Activated T-helper 1 cell treated with Interleukin-2 at 50 U/mL for 16 hours (primary cell): ENCODE measurements at places on chromosomes 3 and 15.
A peak's percentile ranks its signal among the peaks of the same experiment; 100 is the strongest.

DNA sequence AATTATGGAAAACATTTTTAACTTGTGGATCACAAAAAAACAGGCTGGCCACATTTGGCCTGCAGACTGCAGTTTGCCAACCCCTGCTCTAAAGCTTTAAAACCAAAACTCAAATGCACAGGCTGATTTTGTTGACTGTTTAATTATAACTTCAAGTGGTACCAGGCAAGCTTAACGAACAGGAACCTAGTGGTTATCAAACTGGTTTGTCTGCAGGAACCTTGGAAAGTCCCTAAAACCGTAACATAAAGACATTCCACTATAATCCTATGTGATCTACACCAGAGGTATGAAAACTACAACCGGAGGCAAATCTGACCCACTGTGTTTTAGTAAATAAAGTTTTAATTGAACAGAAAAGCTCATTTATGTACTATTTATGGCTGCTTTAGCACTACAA lies 52.4 kb downstream of the TBL1XR1 start:
- DNase-seq, result no peak

- DNase-seq, result no peak
These were observed 21.2 kb downstream of the ADAMTS7 start for GRCh38 chr15:78790027-78790426.

DNA sequence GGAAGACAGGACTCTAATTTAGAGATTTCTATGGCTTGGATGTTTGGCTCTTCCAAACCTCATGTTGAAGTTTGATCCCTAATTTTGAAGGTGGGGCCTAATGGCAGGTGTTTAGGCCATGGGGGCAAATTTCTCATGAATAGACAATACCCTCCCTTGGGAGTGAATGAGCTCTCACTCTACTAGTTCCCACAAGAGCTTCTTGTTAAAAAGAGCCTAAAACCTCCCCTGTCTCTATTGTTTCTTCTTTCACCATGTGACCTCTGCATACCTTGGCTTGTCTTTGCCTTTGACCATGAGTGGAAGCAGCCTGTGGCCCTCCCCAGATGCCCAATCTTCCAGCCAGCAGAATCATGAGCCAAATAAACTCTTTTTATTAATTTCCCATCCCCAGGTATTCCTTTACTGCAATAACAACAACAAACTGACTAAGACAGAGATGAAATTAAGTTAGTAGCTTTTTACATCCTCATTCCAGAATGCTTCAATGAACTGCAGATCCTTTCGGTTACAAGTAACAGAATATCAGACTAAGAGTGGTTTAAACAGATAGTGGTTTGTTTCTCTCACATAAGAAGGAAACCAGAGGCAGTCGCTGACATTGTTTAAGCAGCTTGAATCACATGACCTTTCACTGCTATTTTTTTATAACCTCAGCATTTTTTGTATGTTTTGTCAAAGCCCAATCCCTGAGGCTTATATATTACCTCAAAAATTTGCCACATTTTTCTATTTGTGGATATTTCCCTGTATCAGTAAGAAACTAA lies 1013.3 kb upstream of the SEMA6D start:
- no peak for DNase-seq

GRCh38 chr3:63814237-63814636 lies 4.9 kb upstream of the C3orf49 start:
- DNase-seq, result no peak

GRCh38 chr3:135159681-135160247 lies 364.7 kb downstream of the EPHB1 start:
- DNase-seq, result no peak

DNA sequence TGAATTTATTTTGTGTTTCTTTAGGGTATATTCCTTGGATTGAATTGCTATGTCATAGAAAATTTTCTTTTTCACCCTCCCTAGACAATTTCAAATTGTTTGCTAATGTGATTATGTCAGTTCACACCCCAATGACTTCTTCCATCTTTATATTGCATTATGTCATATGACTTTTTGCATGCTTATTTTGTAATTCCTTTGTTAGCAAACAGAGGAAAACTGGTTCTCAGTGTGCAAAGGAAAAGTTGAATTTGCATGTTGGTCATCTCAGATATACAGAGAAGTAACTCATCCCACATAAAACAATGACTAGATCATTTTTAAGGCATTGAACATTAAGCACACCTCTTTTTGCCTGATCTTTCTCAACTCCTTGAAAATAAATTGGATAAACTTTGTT lies 3.3 kb upstream of the RNF13 start:
- no peak for DNase-seq

DNA sequence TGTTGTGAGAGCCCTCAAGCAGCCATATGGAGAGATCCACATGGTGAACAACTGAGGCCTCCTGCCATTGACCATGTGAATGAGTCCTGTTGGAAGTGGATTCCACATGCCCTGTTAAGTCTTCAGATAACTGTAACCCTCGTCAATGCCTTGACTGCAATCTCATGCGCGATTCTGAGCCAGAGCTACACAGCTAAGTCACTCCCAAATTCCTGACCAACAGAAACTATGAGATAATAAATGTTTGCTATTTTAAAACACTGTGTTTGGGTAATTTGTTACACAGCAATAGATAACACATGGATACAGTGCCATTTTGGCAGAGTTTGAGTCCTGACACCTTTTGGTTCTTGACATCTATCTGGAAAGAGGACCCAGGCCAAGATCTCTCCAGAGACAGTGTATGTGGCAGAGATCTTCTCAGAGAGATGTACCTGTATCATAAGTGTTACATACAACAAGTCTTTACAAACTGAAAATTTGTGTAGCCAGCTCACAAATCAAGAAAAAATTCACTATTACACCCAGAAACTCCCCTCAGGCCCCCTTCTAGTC lies 34.5 kb upstream of the BNC1 start:
- no peak for DNase-seq

DNA sequence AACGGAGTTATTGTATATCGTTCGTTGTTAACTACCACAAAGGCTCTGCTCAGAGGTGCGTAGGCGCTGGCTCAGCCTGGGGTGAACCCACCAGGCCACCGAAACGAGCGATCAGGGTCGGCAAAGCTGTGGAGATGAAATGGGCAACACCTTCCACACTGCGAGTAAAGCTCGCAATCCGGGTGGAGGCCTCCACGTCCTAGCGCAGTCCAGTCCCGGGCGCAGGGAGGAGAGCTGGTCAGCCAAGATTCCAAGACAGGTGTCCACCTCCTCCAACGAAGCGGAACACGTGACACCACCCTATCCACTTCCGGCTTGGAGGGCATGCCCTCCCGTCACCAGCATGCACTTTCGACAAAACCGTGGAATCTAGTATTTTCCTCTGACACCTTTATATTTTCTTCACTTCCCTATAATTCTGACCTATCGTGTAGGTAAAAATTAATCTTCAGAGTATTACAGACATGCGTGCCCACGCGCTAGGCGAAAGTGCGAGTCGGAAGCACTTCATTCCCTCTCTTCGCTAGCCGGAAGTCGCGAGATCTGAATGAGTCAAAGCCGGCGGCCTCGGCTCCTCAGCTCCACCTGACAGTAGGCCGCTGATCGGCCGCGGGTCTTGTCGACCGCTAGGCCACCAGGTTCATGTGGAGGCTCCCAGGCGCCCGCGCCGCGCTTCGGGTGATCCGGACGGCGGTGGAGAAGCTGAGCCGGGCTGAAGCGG lies at the start of gene PDE12:
Gene PDE12, plus strand, starts transcription at position 537 of the 721 bp plus-strand sequence. Its CDS starts 106 bp downstream, at position 643.
- peak; percentile 63 for DNase-seq

DNA sequence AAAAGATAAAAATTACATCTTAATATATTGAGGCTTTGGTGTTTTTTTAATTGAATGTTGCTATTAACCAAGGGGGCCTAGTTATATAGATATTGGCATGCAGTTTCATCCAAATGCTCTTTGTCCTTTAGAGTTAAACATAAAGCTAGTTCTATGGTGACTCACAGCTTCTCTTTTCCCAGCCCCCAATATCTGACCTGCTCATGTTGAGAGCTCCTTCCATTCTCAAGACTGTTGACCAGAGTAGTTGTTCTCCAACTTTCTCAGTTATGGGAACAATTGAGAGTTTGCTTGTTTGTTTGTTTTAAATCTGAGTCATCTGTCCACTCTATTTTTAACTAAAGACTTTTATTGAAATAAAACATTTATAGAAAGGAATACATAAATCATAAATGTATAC lies 15.8 kb upstream of the RARB start:
- no peak for DNase-seq

DNA sequence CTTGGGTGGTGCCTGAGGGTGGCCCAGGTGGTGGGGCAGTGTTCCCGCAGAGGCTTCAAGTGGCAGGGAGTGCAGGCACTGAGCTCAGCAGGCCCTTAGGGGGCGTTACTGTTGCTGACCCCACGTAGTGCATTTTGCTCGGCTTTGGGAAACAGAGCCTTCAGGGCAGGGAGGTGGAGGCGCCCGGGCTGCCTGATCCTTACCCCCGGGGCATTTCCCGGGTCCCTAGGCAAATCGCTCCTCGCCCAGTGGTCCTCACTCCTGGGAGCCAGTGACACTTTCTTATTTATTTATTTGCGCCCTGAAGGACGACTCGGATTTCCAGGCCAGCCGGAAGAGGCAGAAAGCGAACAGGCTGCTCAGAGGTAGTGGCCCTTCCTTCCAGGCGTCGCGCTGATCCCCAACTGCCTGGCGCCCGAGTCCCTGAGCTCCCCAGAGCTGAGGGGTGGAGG lies 10.1 kb upstream of the FOXB1 start:
- no peak for DNase-seq

GRCh38 chr15:48577469-48577868 lies 68.0 kb downstream of the FBN1 start:
- no peak for DNase-seq
